Stimulated activated CD8-positive, alpha-beta memory T cell treated with anti-CD3 and anti-CD28 coated beads, Interleukin-4, amount 100 ng/mL, for 24 hours (primary cell): ENCODE measurements at places on chromosomes 13 and 19.

- DNase-seq: no peak
These were observed 34.6 kb downstream of the ATP8A2 start for GRCh38 chr13:25406377-25406776.

DNA sequence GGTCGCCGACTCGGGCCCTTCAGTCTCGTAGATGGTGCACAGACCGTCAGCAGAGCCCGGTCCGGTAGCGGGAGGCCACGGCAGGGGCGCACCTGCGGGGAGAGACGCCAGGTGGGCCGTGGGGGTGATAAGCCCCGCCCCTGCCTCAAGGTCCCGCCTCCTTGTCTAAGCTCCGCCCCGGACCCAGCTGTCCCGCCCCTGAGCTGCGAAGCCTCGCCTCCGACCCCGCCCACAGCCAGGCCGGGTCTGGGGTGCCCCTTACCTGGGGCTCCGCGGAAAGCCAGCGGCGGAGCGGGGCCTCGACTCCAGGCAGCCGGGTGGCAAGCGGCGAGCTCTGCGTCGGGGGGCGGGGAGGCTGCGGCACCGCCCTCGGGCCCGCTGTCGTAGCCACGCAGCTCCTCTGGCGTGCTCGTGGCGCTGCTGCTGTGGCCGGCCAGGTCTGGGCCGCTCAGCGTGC lies 4.7 kb downstream of the PRR36 start:
- DNase-seq: peak; percentile 58

DNA sequence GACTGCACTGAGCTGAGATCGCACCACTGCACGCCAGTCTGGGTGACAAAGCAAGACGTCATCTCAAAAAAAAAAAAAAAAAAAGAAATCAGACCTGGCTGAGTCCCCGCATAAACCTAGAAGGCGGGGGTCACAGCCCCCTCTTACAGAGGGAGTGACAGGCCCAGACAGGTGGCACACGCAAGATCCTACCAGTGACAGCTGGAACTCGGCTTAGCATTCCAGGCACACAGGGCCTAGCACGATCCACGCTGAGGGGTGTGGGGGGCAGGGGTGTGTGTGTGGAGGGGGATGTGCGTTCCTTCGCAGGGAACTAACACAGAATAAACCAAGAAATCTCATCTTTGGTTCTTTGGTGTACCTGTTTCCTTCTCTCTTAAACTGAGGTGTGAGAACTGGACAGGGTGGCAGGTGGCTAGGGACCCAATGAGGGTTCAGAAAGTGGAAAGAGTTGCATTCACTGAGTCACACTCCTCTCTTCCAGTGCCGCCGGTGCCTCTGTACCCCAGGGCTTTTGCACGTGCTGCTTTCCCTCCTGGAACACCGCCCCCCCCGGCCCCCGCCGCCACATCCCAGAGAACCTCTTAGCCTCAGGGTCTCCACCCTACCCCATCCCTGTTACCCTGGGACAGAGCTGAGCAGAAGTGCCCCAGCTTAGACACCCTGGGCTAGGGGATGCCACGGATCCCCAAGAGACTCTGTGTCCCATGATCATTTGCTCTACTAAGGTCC lies 5.0 kb downstream of the SGTA start:
- DNase-seq: no peak

- no peak for DNase-seq
These were observed 14.4 kb downstream of the MEF2B start for GRCh38 chr19:19155495-19156219.

DNA sequence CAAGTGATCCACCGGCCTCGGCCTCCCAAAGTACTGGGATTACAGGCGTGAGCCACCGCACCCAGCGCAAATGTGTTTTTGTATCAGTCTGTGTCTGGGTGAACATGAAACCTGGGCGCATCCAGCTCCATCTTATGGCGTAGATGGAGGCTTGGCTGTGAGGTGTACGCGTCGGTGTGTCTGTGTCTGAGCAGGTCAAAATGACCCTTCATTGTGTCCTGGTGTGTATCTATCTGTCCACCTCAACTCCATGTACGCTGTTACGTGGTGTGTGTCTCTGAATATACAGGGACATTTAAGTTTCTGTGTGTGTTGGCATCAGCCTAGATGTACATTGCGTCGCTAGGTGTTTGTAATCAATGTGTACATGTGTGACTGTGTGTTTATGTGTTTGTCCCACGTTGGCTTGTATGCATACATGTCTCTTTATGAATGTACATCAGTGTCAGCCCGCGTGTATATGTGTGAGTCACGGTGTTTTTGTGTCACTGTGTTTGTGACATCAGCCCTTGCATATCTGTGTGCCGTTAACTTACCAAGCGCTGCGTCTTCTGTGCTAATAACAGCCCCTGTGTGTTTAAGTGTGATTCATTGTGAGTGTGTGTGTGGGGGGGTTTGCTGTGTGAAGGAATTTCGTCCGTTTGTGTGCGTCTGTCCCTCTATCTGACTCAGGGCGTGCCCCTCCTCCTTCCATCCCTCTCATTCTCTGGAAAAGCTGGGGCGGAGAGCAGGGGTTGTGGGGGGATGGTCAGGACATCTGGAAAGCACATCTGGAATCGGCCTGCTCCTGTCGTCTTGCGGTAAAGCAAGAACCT lies 6.4 kb downstream of the AXL start:
- peak; percentile 10 for DNase-seq

GRCh38 chr13:46743191-46743590 lies 53.8 kb downstream of the ESD start:
- no peak for DNase-seq

DNA sequence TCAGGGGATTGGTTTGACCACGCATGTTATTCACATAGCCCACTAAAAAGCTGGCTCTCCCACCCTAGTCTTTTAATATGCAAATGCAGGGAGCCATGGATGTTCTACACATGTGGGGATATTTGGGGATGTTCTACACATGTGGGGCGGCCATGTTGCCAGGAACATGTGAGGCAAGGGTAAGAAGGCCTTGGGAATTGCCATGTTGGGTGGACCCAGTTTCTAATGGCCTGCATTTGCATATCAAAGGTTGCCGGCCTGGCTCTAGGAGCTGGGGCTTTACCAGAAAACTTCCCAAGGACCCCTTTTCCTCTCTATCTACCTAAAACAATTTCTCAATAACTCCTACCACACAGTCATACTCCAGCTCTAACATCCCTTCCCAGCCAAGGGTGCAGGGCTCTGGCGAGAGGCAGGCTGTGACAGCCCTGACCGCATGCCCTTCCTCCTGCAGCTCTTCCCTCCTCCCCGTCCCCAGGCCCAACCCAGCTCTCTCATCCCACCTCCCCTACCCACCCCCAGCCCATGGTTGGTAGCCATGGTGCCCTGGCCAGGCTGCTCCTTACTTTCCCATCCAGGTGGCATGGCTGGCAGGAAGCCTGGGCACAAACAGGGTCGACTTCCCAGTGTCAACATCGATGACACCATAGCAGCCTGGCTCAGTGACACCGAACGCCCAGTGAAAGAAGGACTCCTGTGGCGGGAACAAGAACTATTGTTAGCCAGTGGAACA lies 11.0 kb downstream of the PEPD start:
- no peak for DNase-seq

DNA sequence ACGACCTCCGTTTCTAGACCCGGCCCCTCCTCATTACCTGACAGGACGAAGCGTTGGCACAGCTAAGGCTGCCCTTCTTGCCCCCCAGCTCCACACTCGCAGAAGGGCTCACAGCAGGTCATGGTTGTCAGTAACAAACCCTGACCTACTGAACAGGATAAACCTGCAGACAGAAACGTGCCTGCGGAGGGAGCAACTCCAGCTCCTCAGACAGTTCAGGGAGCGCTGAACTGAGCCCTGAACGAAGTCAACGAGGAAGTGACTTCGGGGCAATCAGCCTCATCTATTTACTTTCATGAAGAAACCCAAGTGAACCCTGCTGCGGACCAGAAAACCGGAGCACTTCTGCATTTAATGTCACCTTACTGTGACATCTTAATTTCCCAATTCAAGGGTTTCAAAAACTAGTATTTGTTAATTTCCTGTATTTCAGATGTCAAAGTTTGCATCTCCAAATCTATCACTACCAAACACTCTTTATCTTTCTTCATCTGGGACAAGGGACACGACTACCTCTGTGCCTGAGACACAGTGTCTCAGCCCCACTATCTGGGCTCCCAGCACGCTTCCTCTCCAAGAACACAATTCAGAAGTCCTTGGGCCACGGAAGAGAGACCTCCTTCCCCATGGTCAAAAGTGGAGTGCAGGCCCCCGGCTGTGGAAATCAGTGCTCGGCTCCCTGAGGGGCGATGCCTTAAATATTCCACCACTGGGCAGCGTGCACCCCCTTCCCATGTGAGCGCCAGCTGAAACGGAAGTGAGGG lies 40.2 kb downstream of the CARS2 start:
- no peak for DNase-seq

- DNase-seq: no peak
These were observed at the start of gene SPACA6 for GRCh38 chr19:51693260-51693659. TSS of gene SPACA6 (plus strand) at chr19:51693330. CDS start at chr19:51693527, 197 bp downstream.

DNA sequence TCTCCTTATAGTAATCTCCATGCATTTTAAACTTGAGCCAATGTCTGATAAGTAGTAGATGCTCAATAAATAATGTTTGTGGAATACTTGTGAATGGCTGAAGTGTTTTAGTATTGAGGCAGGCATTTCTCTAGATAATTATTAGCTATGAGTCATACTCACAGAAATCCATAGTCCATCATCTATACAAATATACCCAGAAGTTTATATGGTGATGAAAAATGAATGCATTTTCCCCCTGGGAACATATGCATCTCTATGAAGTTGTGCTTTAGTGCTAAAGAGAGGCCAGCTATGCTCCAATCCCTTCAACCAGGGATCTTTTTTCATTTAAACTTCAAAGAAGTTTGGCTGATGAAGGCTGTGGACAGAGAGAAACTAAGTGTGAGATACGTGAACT lies 17.2 kb downstream of the MBNL2 start:
- DNase-seq: no peak

- DNase-seq: no peak
These were observed 38.6 kb upstream of the ITM2B start for GRCh38 chr13:48194379-48194754.

GRCh38 chr19:2171349-2172145 lies 7.8 kb downstream of the DOT1L start:
- DNase-seq: peak; percentile 81

DNA sequence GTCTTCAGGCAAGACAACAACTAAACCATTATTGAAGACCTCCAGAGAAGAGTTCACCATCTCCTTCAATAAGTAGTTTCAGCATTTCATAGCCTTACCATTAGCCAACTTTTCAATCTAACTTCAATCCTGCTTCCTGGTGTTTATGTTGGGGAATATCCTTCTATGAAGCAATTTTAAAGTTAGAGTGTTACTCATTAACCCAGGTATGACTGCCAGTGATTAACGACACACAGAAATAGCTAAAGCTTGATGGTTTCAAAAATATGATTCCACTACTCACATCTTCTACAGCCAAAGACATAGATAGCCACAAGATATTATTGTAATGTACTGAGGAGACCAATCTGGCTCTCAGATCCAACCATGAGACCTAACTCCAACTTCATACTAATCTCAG lies 403.2 kb downstream of the EFNB2 start:
- DNase-seq: no peak

- no peak for DNase-seq
These were observed 20.0 kb downstream of the MAN2B1 start for GRCh38 chr19:12646551-12646950.

GRCh38 chr13:113506871-113507388 lies 16.4 kb upstream of the DCUN1D2 start:
- no peak for DNase-seq

DNA sequence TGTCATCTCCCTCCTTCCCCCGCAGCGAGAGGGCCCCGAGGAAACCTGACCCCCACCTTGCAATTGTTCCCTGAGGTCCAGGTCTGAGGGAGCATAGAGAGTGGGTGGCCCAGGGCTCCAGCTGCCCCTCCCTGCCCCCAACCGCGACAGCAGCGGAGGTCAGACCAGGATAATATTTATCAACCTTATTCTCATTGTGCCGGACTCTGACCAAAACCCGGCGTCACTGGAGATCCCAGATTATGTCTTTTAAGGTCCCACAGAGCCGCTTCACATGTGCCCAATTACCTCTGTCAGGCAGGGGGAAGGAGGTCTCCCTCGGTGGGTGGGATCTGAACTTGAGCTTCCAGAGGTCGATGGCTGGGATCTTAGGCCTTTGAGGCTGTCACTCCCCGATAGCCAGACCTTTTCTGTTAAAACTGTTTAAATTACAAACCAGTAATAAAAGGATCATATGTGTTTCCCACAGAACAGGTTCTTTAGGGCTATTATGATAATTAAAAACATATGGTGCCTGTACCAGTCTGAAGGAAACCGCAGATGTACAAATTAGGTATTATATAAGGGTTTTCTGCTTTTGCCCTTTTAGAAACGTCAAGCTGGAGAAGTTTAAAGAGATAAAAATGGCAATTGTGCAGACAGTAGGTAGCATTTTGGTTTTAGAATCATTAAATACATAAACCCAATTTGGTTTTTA lies 195.5 kb downstream of the ZNF536 start:
- no peak for DNase-seq

DNA sequence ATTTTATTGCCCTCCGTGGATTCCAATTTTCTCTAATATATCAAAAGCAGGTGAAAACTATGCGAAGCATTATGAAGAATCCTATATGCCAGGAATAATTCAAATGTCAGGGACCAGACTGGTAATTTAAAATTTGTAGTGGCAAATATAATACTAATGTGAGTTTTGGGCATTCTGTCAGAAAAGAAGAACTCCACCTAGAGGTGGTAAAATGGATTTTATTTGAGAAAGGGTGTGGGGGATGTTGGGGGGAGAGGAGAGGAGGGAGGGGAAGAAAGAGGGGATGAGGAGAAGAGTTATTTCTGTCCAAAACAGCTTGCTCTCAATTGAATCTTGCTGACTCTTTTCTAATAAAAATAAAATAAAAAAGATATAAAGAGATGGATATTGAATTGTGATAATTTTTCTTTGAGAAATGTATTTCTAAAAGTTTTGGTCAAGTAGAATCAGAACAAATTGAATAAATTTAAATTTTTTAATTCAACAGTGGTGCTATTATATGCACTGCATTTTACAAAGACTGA lies 929.3 kb upstream of the SLITRK5 start:
- no peak for DNase-seq

DNA sequence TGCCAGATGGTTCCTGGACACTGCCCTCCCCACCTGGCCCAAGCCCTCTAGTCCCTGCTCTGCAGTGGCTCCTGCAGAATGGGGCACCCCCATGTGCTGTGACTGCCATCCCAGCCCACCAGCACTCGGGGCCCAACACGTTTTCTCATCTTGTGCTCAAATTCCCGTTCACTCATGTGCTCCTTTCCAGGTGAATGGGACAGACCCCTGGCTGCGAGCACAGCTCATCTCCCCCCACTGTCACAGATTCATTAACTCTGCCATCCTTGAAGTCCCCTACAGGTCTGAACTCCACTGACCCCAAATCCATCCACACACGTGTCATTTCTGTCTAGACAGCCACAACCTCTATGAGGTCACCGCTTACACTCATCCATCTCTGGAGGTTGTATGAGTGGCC lies 23.6 kb downstream of the TUBA3C start:
- no peak for DNase-seq

GRCh38 chr13:73397496-73398305 lies 338.9 kb downstream of the KLF5 start:
- DNase-seq: no peak
